ENCODE measurements at places on chromosomes 6 and 20.

DNA sequence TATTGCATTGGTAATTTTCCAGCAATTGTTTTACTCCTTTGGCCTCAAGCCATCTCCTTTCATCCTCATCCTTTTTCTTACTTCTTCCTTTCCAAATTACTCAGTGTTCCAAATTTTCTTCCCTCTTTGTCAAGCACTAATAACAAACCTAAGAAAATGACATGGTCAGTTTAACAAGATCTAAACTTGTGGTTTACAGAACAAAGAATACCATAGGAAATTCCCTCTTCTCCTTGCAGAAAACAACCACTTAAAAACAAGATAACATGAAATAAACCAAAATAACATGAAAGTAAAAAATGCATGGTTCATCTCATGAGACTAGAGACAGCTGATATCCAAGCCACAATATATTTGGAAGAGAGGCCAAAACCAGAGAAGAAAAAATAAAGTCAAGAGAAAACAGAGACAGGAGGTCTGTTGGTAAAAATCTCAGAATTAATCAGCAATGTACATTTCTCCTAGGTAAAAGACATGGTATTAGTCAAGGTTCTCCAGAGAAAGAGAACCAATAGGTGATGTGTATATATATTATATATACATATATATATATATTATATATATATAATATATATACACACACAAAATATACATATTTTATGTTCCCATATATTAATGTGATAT, 51.0 kb upstream of the SENP6 start:
- DNase-seq, result no peak

GRCh38 chr20:54044156-54044555, 26.2 kb downstream of the BCAS1 start:
- no peak for DNase-seq

DNA sequence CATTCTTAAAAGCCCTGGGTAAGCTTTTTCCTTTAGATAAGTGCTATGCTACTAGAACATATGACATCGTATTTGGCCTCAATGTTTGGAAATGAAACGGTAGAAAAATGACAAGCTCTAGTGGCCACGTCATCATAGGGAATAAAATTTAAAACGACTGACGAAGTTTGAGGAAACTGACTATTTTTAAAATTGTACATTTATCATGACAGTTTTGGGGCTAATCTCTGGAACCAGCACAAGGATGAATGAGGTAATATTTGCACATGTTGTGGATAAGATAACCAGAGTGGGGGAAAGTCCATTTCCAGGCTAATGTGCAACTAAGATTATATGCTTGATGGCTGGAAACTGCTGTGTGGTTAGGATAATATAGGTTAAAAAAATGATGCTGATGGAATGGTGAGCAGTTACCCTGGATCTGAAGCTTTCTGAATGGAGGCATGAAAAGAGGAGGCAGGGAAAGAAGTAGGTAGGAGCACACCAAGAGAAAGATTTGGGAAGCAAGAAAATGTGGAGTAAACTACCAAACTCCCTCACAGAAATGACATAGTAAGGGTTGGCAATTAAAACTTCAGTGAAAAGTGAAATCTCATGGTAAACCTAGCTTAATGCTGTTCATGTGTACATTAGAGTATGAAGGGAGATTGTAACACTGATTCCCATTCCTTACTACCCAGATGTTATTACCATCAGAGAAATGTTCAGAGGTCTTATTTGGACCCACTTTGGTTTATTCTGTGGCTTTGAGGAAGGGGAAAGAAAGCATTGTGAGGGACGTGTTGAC, 42.7 kb upstream of the CEP162 start:
- DNase-seq, result no peak

- no peak for DNase-seq
These were observed 7.3 kb upstream of the SNTA1 start for GRCh38 chr20:33450867-33451266.

DNA sequence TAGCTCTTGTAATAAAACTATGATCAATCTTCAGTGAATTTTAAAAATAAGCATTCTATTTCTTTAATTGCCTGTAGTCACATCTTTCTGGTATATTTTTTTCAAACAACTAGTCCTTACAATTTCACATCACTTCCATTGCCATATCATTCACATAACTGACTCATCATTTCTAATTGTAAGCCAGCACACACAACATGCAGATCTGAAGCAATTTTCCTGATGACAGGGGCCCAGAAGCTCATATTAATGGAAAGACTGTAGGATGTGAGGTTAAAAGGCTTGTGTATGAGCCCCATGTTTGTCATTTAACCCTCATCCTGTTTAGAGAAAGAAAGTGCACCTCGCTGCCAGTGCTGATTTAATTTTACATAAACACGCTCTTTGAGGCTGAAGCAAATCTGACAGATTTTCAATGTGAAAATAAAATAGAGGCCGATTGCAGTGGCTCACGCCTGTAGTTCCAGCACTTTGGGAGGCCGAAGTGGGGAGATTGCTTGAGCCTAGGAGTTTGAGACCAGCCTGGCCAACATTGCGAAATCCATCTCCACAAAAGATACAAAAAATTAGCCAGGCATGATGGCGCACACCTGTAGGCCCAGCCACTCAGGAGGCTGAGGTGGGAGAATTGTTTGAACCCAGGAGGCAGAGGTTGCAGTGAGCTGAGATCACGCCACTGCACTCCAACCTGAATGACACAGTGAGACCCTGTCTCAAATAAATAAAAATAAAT, 40.1 kb upstream of the LTV1 start:
- DNase-seq, result no peak

DNA sequence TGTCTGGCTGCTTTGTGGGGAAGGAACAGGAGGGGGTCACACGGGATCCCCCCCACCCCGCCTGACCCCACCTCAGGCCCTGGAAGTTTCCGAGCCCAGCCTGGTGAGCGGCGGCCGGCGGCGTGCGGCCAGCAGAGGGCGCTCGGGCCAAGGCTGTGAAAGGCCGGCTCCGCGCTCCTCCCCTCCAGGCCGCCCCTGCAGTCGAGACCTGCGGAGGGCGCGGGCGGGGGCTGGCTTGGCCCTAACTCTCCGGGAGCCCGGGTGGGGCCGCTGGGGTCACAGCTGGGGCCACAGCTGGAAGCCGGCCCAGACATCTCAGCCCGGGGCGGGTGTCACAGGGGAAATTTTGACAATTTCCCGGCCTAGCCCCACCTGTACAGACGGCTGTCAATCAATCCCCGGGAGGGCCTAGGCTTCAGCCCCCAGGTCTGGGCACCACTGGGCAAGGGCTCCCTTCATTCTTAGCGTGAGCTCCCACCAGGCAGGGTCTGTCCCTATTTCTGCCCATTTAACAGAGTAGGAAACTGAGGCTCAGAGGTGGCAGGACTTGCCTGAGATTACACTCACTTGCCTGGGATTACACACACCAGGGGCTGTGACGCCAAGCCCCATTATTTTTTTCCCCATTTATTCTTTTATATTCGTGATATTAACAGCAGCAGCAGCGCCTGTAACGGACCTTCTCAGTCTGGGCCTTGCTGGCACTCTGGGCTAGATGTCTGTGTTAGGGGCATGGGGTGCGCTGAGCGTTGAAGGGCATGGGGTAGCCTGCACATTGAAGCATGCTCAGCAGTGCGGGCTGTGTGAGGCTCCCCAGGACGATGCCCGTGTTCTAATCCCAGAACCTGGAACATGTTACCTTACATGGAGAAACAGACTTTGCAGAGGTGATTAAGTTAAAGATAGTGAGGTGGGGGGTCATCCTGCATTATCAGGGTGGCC, 23.0 kb downstream of the ZBP1 start:
- DNase-seq, result peak; percentile 57

GRCh38 chr20:57860576-57860975, 150.8 kb upstream of the PMEPA1 start:
- no peak for DNase-seq

- DNase-seq, result no peak
These were observed 21.2 kb upstream of the BTN1A1 start for GRCh38 chr6:26478985-26479278.

GRCh38 chr20:46206992-46207549, 89.0 kb downstream of the CD40 start:
- DNase-seq, result peak; percentile 51

DNA sequence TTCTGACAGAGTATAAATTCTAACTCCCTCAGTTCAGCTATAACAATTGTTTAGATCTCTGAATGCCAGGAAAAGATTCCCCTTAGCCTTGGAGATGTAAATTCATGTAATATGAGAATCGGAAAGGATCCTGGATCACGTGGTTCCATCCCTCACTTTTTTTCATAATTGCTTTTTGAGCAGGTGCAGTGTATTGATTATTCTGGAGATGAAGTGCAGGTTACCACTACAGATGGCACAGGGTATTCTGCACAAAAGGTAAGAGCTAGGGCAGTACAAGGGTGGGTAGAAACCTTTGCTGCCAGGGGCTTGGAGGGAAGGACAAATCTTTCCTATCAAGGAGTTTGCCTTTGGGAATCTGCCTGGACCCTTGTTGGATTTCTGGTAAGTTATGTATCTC, 52.7 kb downstream of the KDM1B start:
- no peak for DNase-seq

DNA sequence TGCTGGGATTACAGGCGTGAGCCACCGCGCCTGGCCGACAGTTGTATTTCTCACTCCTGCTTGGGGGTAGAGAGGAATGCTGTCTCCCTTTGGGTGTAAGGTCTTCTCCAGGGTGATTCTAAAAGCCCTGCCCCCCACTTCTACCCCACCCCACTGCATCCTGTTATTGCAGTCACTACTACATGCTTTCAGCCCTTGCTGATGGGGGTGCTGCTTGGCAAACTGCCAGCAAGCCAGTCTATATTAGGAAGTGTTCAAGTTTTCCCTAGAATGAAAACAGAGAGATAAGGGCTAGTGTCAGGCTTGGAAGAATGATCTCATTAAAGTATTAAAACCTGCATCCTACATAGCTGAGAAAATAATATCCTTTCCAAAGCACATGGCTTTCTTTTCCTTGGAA, 31.3 kb downstream of the TTI1 start:
- DNase-seq, result no peak

- no peak for DNase-seq
These were observed 59.5 kb downstream of the SCAF8 start for GRCh38 chr6:154792761-154793160.

- no peak for DNase-seq
These were observed 23.6 kb upstream of the PBOV1 start for GRCh38 chr6:138241934-138242333.

DNA sequence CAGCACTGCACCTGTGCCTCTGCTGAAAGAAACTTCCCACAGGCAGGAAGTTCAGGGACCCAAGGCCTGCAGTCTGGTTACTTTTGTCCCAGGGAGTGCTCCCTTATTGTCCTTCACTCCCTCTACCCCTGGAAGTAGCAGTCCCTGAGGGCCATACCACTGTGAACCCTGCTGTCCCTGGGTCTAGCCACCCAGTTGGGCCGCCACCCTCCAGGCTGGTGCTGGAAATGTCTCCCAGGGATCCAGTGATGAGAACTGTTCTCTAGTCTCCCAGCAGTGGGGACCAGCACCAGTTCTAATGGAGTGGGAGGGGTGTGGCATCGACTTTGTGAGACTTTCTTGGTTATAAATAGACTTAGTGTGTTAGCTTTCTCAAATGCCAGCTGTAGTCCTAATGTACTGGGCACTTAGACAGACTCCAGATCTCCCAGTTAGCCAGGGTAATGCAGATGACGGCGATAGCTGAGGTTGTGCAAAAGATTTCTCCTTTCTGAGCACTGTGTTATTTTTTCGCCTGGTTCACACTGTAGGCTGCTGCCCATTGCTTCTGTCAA, 462.5 kb downstream of the CDH26 start:
- DNase-seq, result no peak

DNA sequence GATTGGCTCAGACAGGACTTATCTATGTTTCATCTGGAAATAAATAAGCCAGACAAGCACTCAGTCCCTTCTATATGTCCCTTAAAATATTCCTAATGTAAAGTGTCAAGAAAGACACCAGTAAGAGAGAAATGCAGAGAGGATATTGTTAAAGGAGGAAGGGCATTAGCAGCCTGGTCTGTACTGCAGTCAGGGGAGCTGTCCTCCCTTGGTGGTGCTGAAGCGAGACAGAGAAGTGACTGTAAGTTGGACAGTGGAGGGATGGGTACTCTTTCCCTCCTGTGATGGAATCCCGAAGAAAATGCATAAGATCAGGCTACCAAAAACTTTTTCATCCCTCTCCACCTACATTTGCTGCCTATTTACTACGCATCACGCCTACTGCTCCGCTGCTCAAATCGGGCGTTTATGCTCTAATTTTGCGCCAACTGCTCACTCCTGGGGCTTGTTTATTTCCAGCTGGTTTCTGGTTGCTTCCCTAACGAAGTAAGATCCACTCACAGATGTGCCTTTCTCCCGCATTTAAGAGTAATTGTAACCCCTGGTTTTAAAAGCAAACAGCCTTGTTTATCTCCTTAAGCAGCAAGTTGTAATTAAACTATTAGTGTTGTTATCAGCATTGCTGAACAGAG, 35.2 kb downstream of the PHACTR1 start:
- peak; percentile 19 for DNase-seq

GRCh38 chr20:61120595-61121515, 131.2 kb upstream of the CDH4 start:
- DNase-seq, result peak; percentile 26

DNA sequence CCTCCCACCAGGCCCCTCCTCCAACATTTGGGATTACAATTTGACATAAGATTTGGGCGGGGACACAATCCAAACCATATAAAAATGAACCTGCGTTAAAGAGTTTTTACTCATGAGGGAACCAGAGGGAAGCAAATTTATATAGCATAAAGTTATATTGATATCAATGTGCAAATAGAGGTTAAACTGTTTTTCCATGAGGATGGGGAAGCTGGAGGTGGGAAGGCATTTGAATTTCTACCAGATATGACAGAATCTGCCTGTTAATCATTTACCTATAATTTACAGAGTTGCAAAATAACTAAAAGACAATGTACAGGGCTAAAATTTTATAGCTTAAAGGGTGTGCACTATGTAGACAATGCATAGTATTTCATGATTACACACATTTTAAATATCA, 322.0 kb upstream of the FKBP1C start:
- DNase-seq, result no peak

GRCh38 chr6:163355426-163355991, 59.0 kb upstream of the QKI start:
- no peak for DNase-seq

GRCh38 chr20:64067733-64068307, 4.8 kb downstream of the TCEA2 start:
- no peak for DNase-seq

GRCh38 chr6:158686791-158687381, 37.0 kb downstream of the SYTL3 start:
- DNase-seq, result no peak

DNA sequence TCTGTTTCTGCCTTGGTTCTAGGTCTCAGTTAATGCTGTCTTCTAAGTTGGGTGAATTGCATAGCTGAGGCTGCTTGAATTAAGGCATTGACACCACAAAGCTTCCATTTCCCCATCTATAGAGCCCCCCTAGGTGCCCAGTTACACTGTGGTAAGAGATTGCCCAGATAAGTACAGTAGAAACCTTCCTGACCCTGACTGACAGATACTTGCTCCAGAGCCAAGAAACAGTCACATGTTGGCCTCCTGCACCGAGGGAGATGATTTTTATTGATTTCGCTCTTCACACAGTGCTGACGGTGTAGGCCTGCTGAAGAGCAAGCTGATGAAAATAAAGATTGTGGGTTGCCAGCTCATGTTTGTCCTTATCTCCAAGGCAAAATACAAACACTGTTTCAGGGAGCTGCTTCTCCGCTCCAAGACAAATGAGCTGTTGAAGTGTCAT, 67.9 kb downstream of the TRMT11 start:
- no peak for DNase-seq

- no peak for DNase-seq
These were observed 1.8 kb downstream of the NKX2-2 start for GRCh38 chr20:21511850-21512633.

GRCh38 chr20:10447028-10447427, 11.9 kb downstream of the SLX4IP start:
- DNase-seq, result no peak
